ENCODE measurements at places on chromosomes 7 and 10. TPM values are rescaled to one million over a fixed set of nuclear protein-coding genes. Genes with fewer than 3 reads are reported as not detected.
A peak's percentile ranks its signal among the peaks of the same experiment; 100 is the strongest.

EGR2 gene
- 4.0 TPM for polyA plus RNA-seq

DNA sequence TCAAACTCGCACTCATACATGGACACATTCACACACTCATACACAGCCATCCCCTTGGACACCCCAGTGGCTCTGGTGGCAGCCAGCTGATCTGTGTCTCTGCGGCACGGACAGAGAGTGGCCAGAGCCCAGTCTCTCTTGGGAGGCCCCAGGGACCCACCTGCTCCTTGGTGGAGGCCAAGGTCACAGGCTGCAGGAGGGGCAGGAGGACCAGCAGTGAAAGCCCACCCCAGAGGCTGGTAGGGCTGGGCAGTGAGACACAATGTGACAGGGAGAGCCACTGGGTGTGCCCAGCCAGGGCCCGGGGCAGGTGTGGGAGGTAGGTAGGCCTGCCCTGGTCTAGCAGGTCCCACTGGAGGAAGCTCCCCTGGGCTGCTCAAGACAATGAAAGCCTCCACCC lies 18.5 kb downstream of the SHH start:
- DNase-seq: no peak

SPDYE11 gene
- 0.97 TPM for polyA plus RNA-seq

CRTAC1 gene
- 22.0 TPM for polyA plus RNA-seq

DNA sequence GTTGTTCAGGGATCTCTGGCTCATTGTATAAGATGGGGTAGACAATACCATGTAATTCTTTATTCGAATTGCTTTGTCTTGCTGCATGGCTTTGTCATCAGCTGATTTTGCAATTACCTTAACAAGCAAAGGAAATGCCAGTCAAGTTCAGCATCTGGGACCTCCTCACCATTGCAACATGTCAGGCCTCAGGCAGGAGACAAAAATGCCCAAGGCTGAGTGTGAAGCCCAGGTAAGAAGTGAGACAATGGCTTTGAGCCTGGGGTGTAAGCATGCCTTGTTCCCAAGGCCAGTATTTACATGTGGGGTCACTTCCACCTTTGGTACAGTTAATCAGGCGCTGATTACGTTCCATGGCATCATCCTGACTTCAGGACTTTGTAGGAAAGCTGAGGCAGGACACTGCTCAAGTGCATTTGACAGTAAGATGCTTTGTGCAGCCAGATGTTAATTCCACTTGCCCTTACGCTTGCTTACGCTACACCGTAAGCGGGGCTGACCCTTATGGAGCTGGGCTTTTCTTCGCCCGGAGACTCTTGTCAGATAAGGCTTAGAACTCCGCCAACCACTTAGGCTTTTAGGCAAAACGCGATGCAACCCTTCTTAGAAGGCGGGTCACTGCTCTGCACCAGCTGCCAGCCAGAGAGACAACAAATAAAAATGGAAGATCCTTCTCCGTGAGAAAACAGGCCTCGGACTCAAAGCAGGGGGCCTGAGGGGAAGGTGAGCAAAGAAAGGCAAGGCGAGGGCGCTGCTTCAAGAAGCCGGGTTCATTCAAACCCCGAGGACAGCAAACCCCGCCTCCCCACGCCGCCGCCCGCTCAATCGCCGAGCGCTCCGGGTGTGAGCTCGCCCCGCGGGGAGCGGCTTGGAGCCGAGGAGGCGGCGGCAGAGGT lies 1.3 kb upstream of the SP4 start:
- DNase-seq: no peak

- DNase-seq: no peak
Observed at GRCh38 chr7:54933643-54934042, 85.2 kb upstream of the EGFR start.

DNA sequence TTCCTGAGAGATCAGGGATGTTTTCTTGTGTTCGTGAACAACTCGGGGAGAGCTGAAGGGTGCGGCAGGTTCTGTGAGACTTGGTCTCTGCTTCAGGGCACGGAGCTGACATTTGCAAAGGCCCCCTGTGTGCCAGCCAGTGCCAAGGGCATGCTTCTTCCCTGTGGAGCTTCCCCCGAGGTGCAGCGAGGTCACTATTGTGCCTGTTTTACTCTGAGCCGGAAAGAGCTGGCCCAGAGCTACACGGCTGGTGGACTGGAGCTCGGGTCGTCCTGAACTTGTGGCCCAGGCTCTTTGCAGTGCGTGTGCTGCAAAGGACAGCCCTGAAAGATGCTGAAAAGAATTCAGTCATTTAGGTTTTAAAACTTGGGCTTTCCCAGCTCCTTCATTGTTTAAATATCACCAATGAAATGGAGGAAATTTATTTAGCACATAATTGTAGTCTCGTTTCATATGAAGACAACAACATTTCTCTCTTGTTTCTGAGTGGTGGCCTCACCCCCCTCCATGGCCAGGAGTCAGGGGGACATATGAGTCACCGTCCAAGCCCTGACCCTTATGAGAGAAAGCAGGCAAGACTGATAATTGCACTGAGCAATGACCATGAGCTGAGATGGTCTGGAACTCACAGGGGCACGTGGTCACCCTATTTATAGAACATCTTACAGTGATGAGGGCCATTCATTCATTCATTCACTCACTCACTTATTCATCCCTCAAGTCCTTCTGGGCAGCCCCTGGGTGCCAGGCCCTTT lies 102.6 kb downstream of the PTPRE start:
- no peak for DNase-seq

DNA sequence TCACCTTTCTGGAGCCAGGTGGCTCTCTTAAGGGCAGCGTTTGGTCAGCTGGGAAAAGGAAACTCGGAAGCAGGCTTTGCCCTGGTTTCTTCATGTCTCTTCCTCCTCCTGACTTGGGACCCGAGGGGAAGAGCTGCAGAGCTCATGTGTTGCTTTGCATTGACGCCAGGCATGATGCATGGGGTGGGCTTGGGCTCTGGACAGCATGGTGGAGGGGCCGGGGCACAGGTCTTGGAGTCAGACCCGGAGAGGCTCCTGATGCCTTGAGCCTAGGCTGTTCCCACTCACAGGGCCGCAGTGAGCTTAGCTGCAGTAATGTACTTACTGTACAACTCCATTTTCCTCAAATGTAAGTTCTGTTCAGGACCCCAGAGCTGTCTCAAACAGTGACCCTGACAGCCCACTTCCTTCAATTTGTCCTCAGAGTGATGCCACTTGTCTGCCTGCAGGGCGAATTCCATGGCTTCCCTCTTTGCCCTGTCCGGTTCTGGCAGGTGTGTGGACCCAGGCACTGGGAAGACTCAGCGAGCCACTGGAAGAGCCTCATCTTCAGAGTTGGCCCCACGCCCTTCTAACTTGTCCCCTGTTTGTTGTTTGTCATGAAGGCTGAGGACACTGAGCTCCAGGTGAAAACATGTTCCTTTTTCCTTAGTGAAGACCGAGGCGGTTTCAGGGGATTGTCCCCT lies 50.2 kb downstream of the ZNF467 start:
- no peak for DNase-seq

DNA sequence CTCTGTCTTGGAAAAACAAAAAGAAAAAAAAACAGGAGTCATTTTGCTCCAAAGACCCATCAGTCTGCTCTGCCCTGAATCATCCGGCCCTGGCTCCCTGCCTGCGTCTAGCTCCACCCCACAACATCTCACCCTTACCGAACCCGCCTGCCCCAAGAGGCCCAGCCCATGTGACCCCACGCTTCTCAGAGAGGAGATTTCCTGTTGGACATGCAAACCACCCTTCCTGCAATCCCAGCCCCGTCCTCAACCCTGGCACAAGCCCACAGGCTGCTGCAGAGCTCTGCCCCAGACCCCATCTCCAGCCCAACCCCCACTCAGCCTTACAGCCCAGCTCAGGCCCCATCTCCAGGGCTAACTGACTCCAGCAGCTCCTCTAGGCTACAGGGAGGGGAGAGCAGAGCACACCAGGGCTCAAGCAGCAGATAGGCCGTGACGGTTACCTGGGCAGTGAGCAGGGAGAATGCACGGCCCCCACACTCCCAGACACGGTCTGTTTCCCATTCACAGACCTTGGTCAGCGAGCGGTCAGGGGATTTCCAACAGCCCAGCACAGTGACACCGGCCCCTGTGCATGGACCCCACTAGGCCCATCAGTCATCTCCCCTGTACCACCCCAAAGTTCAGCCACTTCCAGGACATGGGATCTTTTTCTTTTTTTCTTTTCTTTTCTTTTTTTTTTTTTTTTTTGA lies 69.9 kb upstream of the GTF2I start:
- peak; percentile 88 for DNase-seq

DNA sequence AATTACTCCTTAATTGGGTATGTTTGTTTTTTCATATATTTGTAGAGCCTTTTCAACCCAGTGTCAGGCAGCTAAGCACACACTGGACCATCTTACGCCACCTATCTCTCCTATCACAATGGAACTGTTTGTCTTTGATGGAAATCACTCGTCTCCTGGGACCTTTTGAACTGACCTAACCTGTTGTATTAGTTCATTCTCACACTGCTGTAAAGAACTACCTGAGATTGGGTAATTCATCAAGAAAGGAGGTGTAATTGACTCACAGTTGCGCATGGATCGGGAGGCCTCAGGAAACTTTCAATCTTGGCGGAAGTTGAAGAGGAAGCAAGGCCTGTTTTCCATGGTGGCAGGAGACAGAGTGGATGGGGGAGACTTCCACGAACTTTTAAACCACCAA lies 182.0 kb downstream of the TCERG1L start:
- DNase-seq: no peak

- no peak for DNase-seq
Observed at GRCh38 chr10:60803865-60804264, 25.6 kb downstream of the CDK1 start.

PDZD7 gene
- polyA plus RNA-seq: 3.8 TPM

INHBA gene
- 4.8 TPM for polyA plus RNA-seq

DNA sequence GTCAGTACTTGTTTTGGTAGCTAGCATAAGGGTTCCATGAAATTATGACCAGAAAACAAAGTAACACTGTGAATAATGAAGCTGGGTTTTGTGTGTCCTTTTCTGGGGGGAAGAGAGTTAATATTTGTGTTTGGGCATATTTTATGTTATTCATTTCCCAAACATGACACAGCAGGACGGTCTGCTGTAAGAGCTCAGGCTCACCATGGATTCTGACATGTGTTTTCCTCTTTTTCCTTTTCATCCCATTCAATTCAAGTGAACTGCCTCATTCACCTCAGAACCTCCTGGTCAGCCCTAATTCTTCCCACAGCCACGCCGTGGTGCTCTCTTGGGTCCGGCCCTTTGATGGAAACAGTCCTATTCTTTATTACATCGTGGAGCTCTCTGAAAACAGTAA lies 685.9 kb downstream of the SDK1 start:
- DNase-seq: no peak

CNTNAP2 gene
- polyA plus RNA-seq: 22.5 TPM

All from right renal pelvis (tissue), 4 donors.